ENCODE measurements at places on chromosomes 7 and 10. TPM values are rescaled to one million over a fixed set of nuclear protein-coding genes. Genes with fewer than 3 reads are reported as not detected.

CDHR1 gene
- 0.37 TPM for total RNA-seq

KAZALD1 gene
- not detected for total RNA-seq

C10orf105 gene
- total RNA-seq, result 0.26 TPM

PDSS1 gene
- 24.1 TPM for total RNA-seq

HOXA10 gene
- not detected for total RNA-seq

DNA sequence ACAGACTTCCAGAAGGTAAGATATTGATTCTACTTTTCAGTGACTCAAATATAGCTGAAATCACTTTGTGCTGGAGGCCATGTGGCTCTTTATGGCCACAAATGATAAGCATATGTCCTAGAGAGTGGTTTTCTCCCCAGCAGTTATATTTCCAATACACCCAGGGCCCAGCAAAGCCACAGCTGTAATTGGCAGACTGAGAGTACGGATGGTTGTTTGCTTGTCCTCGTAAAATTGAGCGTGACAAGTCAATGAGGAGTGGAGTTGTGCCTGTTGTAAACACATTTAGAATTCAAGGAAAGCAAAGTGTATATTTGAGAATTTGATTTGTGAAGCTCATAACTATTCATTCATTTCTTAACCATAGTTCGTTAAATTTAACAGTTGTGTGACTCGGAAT lies 201.8 kb downstream of the LHFPL3 start:
- no peak for DNase-seq

DNA sequence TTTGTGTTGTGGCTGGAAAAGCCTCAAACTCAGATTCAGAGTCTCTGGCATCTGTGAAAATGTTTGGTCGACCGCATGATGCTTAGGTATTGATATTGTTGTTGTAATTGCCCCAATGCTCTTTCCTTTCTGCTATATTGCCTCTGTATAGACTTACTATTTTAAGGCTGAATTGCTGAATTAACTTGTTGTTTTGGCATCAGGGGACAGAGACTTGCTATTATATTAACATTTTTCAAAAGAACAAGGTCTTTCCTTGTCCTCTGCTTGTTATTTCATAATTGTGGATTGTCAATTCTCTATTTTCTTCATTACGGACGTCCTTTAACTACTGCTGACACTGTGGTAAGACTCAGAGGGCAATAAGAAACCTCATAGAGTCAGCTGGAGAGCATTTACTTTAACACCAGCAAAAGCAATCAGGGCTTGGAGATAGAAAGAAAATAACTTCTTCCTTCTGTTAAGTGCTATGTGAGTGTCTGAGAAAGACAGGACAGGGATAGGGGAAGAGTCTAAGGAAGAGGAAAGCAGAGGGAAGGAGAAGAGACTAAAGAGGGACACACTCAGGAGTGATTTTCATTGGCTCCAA lies 17.6 kb downstream of the CPED1 start:
- DNase-seq, result no peak

- DNase-seq, result no peak
These were observed 45.9 kb downstream of the SGMS1 start for GRCh38 chr10:50577681-50578350.

DNA sequence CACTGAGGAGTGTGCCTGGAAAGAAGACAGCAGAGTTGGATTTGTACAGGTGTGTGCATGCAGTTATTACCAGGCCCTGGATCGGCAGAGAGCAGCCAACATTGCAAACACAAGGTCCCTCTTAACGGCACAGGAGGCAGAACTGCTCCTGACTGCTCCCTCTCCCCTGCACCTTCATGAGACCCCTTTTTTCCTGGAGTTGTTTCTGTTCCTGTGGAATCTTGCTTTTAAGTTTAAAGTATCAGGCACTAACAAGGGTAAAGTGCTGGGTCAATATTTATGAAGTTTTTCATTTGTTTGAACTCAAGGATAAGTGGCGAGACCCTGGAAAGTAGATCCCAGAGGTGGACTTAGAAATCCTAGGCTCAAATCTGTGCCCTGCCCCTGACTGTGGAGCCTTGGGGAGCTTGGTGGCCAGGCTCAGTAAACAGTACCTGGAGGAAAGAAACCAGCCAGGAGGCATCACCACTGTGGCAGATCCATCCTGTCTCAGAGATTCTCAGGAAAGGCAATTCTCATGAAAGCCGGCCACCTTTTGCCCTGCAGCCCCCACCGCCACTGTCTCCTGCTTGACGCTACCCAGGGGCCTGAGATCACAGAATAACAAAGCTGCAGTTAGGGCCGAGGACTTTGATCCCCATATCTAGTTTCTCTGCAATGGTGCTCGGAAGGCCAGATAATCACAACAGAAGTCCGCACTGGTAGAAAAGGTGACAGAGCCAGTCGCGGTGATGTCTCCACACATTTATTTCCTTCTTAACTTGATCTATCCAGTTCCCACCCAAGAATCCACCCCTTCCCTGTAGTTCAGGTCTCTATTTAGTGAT lies 36.7 kb downstream of the DDC start:
- no peak for DNase-seq

- DNase-seq, result no peak
These were observed 4.9 kb upstream of the UPK3B start for GRCh38 chr7:76505168-76506080.

- DNase-seq, result no peak
These were observed 567.7 kb downstream of the ETV1 start for GRCh38 chr7:13421776-13422175.

GRCh38 chr10:11197266-11197712 lies 179.6 kb downstream of the CELF2 start:
- no peak for DNase-seq

Data from activated CD8-positive, alpha-beta memory T cell treated with anti-CD3 and anti-CD28 coated beads, Interleukin-2, amount 10 ng/mL, durations not matched to agents 7 days and 5 days (primary cell).